ENCODE measurements at places on chromosomes 3 and 15. TPM values are rescaled to one million over a fixed set of nuclear protein-coding genes. Genes with fewer than 3 reads are reported as not detected.

TRIM71 gene
- 6.0 TPM for total RNA-seq

MOBP gene
- total RNA-seq = 0.22 TPM

ERC2 gene
- 0.67 TPM for total RNA-seq

PLOD2 gene
- 28.1 TPM for total RNA-seq

DNA sequence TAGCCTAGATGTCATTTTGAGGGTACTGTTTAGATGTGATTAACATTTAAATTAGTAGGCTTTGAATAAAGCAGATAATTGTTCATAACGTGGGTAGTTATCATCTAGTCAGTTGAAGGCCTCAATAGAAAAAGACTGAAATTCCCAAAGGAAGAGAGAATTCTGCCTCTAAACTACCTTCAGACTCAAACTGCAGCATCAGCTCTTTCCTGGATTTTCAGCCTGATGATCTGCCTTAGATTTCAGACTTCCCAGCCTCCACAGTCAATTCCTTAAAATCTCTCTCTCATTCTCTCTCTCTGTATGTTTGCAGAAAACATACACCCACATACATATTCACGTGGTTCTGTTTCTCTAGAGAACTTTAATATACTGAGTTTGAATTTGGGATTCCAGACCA lies 58.0 kb upstream of the MBNL1 start:
- H3K4me1 ChIP-seq = peaks cover 10% of the 10 kb centered on the region
- H3K36me3 ChIP-seq = no peaks in the 10 kb centered on the region
- no peak overlapping the region for H3K27ac ChIP-seq
- DNase-seq = no peak
- H3K4me3 ChIP-seq = no peak overlapping the region

All from upper lobe of left lung (tissue), 6 donors.